Neural crest cell (in vitro differentiated cells): ENCODE measurements at places on chromosomes 7 and 10. TPM values are rescaled to one million over a fixed set of nuclear protein-coding genes. Genes with fewer than 3 reads are reported as not detected.

GRCh38 chr10:58150290-58150689, 117.4 kb downstream of the IPMK start:
- peaks cover 5% of the 10 kb centered on the region for H3K4me1 ChIP-seq
- no peak overlapping the region for H3K27ac ChIP-seq
- no peaks in the 10 kb centered on the region for H3K36me3 ChIP-seq

GRCh38 chr7:125966278-125967048, 1036.8 kb upstream of the POT1 start:
- no peak for DNase-seq
- H3K4me1 ChIP-seq: no peaks in the 10 kb centered on the region
- H3K36me3 ChIP-seq: no peaks in the 10 kb centered on the region
- no peak overlapping the region for H3K27ac ChIP-seq

DNA sequence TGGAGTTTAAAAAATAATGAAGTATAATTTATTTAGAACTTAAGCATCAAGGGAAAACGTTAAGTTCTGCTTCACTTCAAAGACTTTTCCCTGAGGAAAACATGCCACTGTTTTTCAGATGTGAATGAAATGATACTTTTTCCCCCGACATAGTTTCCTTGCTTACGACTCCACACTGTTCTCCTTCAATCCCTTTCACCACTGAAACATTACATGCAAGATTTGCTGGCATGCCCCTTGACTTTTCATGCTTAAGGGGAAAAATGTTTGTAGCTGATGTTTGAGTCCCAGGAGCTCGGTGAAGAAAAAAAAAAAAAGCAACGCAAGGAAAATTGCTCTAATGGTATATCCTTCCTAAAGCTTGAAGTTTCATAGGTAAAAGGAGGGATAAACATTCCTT, 10.0 kb downstream of the GLI3 start:
- H3K36me3 ChIP-seq: no peaks in the 10 kb centered on the region
- no peaks in the 10 kb centered on the region for H3K27me3 ChIP-seq
- H3K4me3 ChIP-seq: peak overlapping the region; percentile 70
- H3K27ac ChIP-seq: no peak overlapping the region
- no peak for DNase-seq
- peaks cover 96% of the 10 kb centered on the region for H3K4me1 ChIP-seq

- H3K4me3 ChIP-seq: no peak overlapping the region
- H3K27ac ChIP-seq: no peak overlapping the region
- peaks cover 4% of the 10 kb centered on the region for H3K4me1 ChIP-seq
- peaks cover 5% of the 10 kb centered on the region for H3K36me3 ChIP-seq
- H3K27me3 ChIP-seq: no peaks in the 10 kb centered on the region
- no peak for DNase-seq
These were observed 39.3 kb downstream of the RABGEF1 start for GRCh38 chr7:66779669-66780409.

GRCh38 chr10:82980321-82980720, 1105.3 kb downstream of the NRG3 start:
- no peak overlapping the region for H3K27ac ChIP-seq
- H3K4me1 ChIP-seq: peaks cover 3% of the 10 kb centered on the region
- no peak for DNase-seq

GRCh38 chr7:388023-388960, 98.3 kb downstream of the FOXL3 start:
- peaks cover 15% of the 10 kb centered on the region for H3K27me3 ChIP-seq
- peaks cover 6% of the 10 kb centered on the region for H3K36me3 ChIP-seq
- no peaks in the 10 kb centered on the region for H3K4me1 ChIP-seq
- DNase-seq: no peak
- no peak overlapping the region for H3K4me3 ChIP-seq

DNA sequence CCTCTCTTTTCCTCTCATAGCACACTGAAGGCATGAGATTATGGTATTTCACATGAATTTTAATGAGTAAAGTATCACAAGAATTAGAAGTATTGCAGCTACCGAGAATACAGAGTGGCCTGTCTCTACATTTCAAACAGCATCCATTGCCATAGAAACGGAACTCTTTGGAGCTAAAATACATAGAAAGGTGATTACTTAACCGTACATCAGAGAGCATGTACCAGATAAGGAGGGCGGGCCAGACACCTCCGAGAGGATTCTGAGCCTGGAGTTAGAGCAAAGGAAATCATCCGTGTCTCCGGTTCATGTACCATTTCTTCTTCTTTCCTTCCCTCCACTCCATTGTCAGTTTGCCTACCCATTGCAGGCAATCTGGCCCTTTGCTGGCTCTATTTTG, 196.7 kb downstream of the KLF6 start:
- no peak overlapping the region for H3K27ac ChIP-seq
- no peaks in the 10 kb centered on the region for H3K27me3 ChIP-seq
- DNase-seq: no peak

DNA sequence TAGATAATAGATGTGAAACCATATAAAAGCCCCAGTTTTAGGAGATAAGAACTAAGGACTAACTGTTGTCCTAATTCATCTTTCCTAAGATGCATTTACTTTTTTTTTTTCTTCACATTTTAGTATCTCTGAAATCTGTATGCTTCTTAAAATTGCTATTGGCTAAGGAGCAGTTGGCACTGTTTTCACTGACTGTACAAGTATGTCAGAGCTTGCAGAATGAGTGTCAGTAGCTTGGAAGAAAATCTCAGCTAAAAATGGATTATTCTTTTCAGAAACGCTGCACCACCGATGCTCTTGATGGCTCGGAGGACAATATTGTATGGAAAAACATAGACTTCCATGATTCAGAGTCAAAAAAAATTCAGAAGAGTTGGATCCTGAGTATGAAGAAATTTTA, 91.1 kb upstream of the DNAJB12 start:
- H3K27ac ChIP-seq: no peak overlapping the region
- no peaks in the 10 kb centered on the region for H3K27me3 ChIP-seq

DNA sequence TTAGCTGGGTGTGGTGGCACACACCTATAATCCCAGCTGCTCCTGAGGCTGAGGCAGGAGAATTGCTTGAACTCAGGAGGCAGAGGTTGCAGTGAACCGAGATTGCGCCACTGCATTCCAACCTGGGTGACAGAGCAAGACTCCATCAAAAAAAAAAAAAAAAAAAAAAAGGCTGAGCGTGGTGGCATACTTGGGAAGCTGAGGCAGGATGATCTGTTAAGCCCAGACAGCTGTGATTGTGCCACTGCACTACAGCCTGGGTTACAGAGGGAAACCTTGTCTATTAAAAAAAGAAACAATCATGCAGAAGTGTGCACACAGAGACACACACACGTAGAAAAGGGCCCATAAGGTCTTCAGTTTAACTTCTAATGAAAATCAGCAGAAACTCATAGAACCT, 150.6 kb downstream of the TPST1 start:
- no peaks in the 10 kb centered on the region for H3K27me3 ChIP-seq
- no peaks in the 10 kb centered on the region for H3K36me3 ChIP-seq
- H3K4me1 ChIP-seq: peaks cover 18% of the 10 kb centered on the region
- no peak overlapping the region for H3K27ac ChIP-seq

Gene PON1
- not detected in 2 replicates for total RNA-seq

DNA sequence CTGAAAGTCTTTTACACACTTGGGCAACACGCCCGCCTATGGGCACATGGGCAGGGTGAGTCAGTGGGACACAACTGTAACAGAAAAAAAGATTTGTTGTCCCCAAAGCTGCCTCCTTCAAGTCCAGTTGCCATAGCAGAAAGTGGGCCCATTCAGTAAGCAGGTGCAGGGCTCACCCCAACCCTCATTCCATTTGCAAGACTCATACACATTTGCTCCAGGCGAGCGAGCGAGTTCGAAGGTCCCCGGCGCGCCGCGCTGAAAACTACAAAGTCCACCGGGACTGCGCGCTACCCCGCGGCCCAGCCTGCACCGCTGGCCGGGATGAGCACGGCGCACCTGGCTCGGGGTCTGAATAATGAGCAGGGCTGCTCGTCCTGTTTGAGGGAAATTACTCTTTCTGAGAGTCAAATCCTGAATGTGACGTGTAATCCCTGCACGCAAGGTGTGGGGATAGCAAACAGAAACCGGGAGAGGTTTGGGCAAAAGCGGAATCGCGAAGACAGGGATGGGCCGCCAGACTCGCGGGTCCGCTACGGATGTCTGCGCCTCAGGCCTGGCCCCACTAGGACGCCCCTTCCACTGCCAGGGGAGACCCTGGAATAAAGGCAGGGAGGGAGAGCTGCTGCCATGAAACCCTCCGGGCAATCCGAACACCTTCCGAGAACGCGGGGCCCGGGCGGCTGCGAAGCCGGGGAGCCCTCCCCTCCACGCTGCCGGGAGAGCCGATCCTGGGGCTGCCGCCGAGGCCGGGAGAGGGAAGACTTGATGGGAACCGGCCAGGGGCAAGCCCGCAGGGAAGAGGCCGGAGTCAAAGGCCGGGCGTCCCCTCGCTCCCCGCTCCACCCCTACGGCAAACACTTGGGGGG, 982 bp downstream of the COBL start:
- H3K36me3 ChIP-seq: no peaks in the 10 kb centered on the region
- H3K4me3 ChIP-seq: peak overlapping the region; percentile 91
- DNase-seq: peak; percentile 11
- H3K4me1 ChIP-seq: peaks cover 6% of the 10 kb centered on the region
- no peak overlapping the region for H3K27ac ChIP-seq
- H3K27me3 ChIP-seq: peaks cover 72% of the 10 kb centered on the region
